ENCODE measurements at places on chromosomes 6 and 20.

GRCh38 chr6:22583927-22584326 lies 14.6 kb downstream of the HDGFL1 start:
- no peak for DNase-seq

DNA sequence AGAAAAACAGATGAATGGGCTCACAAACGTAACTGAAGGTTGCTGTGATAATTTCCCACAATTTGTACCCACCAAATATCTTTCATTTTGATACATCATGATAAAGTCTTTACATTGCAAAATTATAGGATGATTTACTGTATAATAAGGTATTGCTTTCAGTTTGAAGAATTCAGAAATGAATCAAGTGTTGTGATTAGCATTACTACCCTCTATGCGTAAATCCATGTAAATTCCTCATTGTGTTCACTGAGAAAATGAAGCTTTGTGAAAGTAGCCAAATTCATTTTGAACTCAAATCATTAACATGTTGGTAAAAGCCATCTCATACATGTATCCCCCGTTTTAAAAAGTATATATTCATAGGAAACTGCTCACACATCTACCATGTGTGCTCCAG lies 379.4 kb downstream of the ESR1 start:
- no peak for DNase-seq

DNA sequence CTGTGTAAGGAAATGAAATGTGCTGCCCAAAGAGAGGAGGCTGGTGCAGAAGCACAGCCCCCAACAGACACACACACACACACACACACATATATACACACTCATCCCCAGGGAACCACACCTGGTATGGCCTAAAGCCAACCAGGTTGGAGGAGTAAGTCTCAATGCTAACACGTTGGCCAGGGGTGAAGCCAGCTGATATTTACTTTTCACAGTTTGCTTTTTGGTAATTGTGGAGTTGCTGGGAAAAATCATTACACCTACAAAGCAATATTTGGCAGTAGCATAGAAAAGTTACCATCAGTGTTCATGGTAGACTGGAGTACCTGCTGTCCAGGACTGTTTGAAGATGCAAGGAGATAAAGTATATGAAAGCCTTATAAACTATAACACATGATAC lies 50.3 kb upstream of the NAA20 start:
- DNase-seq = no peak

- no peak for DNase-seq
Measured at GRCh38 chr20:646107-646867, 6.7 kb downstream of the SRXN1 start.

DNA sequence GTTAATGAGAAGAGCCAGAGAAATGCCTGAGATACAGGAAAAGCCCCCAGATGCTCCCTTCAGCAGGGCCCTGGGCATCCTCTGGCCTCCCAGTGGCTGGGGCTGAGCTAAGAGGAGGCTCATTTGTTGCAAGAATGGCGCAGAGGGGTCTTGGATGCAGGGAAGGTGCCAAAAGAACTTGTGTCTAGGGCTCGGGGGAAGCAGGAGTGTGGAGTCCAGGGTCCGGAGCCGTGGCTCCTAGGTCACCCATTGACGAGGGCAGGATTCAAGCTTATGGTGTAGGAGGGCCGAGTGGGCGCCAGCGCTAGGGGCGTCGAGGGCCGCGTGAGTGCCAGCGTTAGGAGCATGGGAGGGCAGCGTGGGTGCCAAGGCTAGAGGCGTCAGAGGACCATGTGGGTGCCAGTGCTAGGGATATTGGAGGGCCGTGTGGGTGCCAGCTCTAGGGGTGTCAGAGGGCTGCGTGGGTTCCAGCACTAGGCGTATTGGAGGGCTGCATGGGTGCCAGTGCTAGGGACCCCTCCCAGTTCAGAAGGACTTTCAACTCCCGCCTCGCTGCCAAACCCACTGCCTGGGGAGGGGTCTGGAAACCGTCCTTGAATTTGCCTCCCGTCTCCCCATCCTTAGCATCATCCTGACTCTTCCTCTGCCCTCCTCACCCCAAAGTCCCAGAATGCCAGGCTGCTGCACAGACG lies 250.5 kb upstream of the AFDN start:
- no peak for DNase-seq

- DNase-seq = no peak
Measured at GRCh38 chr6:64990652-64991304, 716.2 kb downstream of the EYS start.

DNA sequence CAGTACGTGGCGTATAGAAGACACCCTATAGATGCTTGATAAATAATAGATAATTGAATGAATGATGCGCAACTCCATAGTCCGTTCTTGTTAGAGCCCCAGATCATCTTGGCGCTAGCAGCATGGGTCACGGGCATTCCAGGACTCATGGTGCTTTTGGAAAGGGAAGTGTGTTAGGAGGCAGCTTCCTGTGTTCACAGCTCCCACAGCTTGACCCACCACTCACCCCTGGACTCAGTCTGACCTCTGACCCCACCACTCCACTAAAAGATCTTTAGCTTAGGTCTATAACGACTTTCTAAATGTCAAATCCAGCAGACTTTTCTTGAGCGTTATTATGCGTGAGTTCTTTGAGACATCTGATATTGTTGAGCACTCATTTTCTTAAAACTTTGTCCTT lies 35.8 kb upstream of the KIF16B start:
- DNase-seq = no peak

- no peak for DNase-seq
Measured at GRCh38 chr6:40630051-40630450, 42.9 kb upstream of the LRFN2 start.

- no peak for DNase-seq
Measured at GRCh38 chr6:170045563-170045960, 245.3 kb downstream of the DLL1 start.

- DNase-seq = no peak
Measured at GRCh38 chr6:42958125-42958524, 2.4 kb upstream of the GNMT start.

GRCh38 chr6:157061770-157062594 lies 261.3 kb downstream of the TMEM242 start:
- DNase-seq = no peak

DNA sequence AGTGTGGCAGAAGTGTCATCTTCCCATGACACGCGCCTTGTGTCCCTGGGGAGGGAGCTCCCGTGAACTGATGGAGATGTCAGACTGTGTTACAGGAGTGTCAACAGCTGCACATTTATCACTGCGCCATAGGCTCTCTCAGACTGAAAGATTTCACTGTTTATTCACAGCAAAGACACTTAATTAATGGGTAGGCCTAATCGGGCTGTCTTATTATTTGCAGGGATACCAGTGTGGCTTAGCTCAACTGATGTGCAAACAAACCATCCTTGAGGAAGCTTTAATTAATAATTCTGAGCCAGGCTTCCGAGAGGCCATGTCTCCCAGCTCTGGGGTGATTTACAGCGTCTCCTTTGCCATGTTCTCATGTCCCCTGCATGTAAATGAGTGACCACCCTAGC lies 771.0 kb downstream of the QKI start:
- DNase-seq = no peak

GRCh38 chr6:131382631-131383030 lies 190.4 kb upstream of the ARG1 start:
- no peak for DNase-seq

DNA sequence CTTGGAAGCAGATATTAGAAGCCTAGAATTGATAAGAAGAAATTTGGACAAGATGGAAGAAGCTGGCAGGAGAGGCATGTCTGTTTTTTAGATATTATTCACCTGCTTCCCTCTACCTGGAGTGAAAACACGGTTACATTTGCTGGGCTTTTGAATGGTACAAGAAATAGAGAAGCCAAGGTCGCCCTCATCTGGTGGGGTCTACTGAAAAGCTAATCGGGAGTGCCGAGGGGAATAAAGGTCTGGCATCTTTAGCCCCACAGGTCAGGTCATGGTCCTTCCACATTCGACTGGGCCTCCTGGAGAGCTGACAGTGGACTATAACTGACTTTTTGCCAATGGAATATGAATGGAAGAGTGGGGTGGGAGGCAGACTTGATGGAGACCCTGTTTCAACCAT lies 4.6 kb upstream of the C2 start:
- no peak for DNase-seq

- no peak for DNase-seq
Measured at GRCh38 chr6:108363113-108363512, 68.3 kb downstream of the AFG1L start.

GRCh38 chr6:20919677-20920385 lies 385.6 kb downstream of the CDKAL1 start:
- DNase-seq = no peak

DNA sequence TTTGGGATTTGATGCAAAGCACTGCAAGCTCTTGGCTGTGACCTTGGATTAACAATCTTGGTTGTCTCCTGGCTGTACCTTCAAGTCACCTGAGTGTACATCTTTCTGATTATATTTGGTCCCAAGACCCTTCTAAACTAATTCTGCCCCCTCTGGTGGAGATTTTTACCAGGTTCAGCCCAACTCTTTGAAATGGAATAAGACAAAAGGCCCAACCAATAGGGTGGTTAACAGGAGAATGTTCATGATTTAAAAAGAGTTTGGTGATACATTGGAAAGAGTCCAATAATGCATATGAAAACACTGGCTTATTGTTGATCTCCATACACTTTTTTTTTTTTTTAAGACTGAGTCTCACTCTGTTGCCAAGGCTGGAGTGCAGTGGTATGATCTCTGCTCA lies 77.5 kb upstream of the CD83 start:
- no peak for DNase-seq

DNA sequence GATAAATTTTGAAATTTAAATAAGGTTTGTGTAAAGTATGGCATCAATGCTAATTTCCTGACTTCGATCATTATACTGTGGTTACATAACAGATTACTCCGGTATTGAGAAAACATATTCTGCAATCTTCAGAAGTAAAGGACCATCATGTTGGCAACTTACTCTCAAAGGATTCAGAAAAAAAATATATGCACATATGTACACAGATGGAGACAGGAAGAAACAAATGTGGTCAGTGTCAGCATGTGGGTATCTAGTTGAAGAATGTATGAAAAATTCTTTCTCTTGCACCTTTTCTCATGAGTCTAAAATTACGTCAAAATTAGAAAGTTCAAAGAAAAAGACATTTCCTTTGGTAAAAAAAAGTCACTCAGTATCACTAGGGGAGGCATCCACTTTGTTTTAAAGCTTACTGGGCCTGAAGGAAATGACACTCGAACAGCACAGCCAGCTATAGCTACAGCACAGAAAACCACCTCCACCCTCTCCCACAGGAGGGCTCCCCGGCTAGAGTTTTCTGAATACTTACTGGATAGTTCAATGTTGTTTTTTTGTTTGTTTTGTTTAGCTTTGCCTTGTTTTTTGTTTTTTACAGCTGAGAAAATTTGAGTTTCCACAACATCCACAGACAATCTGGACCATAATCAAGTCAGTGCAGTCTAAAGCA lies 317.2 kb upstream of the AGPAT4 start:
- DNase-seq = no peak

DNA sequence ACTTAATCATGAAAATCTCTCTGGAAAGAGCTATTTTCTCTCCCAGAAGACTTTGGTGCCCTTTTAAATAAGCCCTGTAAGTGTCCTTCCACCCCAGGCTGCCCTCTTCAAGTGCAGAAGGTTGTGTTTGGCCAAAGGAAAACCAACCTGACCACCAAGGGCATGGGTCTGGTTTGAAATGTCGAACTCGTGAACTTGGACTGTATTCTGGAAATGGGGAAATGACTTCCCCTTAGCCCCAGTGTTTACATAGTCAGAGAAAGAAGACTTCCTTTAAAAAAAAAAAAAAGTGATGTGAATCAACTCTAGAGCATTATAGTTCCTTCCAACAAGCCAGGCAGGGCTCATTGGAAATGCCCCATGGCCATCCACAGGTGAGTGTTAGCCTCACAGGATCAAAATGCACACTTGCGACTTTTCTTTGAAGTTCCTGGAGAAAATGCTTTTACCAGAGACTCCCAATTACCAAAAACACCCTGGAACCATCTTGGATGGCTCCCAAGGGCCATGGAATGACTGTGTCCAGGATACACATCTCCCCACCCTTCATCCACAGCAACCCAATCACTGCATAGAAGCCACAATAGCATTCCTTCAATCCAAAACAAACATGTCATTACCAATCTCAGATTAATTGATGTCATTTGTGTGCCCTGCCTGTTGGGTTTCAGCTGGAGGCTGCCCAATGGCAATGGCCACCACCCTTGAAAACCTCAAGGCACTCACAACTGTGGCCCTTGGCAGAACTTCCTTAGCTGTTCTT lies 133.8 kb downstream of the CLIC5 start:
- no peak for DNase-seq

DNA sequence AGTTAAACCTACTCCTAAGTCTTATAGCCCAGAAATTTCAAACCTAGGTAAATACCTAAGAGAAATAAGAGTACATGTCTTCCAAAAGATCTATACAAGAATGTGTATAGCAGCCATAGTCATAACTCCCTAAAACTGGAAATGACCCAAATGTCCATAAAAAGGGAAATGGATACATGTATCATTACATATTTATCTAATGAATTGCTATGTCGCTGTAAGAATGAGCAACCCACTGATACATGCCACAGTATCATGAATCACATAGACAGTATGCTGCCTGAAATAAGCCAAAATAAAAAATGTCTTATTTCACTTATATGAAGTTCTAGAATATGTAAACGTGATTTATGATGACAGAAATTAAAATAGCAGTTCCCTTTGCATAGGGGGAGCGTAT lies 679.5 kb downstream of the MAFB start:
- DNase-seq = no peak

DNA sequence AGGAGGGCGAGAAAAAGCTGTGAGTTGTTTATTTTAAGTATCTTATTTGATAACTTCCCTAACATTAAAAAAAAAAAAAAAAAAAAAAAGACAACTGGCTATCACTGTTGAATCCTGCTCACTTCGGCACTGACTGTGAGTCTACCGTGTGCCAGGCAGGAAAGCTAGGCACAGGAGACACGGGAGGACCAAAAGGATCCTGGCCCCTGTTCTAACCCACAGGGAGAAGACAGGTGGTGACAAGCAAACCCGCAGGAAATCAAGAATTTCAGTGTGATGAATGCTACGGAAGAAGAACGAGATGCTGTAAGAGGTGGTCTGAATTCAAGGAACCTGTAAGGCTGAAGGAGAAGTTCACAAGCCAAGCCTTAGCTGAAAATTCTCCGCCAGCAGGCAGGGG lies 94.7 kb upstream of the NFATC2 start:
- no peak for DNase-seq

GRCh38 chr20:50015636-50015992 lies 32.8 kb downstream of the SNAI1 start:
- no peak for DNase-seq

GRCh38 chr6:36126553-36127458 lies 3.5 kb upstream of the MAPK13 start:
- no peak for DNase-seq

DNA sequence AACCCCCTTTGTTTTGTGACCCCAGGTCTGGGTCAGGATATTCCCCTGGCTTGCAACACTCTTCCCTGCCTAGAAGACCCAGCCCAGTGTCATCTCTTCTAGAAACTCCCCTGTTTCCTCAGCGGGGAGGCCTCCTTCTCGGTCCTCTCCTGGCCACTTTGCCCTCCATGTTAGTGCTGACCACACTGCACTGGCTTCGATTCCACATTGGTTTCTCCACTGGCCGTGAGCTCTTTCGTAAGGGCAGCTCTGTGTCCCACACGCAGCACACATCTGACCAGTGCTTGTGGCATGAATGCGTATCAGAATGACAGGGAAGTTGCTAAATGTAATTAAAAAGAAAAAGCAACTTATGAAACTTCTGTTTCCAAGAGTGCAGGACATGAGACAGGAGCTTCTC lies 49.4 kb upstream of the FNDC1 start:
- DNase-seq = no peak

- no peak for DNase-seq
Measured at GRCh38 chr6:53189554-53189953, 40.9 kb upstream of the GCM1 start.

GRCh38 chr20:59785986-59786795 lies 147.2 kb downstream of the SYCP2 start:
- no peak for DNase-seq

- no peak for DNase-seq
Measured at GRCh38 chr6:36019167-36019566, 5.3 kb downstream of the SLC26A8 start.

Measured in stimulated activated CD8-positive, alpha-beta memory T cell treated with anti-CD3 and anti-CD28 coated beads, Interleukin-4, amount 100 ng/mL, for 4 hours (primary cell).